ENCODE measurements at places on chromosomes 11 and 22. TPM values are rescaled to one million over a fixed set of nuclear protein-coding genes. Genes with fewer than 3 reads are reported as not detected.

TTC36 gene
- total RNA-seq = 7.7 TPM

ANO5 gene
- total RNA-seq = 7.2 TPM

OR5P2 gene
- not detected for total RNA-seq

LMO1 gene
- total RNA-seq = not detected

GSTT2 gene
- total RNA-seq = not detected

RASL10A gene
- total RNA-seq = 9.2 TPM

IFITM1 gene
- 73.9 TPM for total RNA-seq

OTOG gene
- total RNA-seq = 0.34 TPM

SDHAF2 gene
- 59.4 TPM for total RNA-seq
